ENCODE measurements at places on chromosomes 2 and 18.

GRCh38 chr2:27822049-27822448 is 50.5 kb downstream of the MRPL33 start:
- DNase-seq: no peak

GRCh38 chr2:127590386-127591190 is 55.1 kb downstream of the MYO7B start:
- no peak for DNase-seq

DNA sequence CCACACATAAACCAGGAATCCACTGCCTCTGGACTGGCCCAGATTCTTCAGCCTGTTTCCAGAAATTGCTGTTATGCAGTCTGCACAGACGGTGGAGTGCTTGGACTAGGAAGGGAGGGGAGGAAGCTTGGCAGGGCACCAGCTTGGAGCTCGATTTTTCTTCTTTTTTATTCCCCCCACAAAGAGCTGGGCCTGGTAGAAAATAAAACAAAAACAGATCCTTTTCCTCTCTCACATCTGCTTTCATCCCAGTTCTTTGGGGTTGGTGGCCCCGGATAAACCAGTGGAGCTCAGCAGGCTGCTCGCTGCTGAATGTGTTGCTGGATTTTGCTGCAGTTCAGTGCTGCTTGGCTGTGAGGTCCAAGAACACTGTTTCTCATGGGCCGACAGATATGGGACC is 16.0 kb downstream of the LRRTM1 start:
- no peak for DNase-seq

DNA sequence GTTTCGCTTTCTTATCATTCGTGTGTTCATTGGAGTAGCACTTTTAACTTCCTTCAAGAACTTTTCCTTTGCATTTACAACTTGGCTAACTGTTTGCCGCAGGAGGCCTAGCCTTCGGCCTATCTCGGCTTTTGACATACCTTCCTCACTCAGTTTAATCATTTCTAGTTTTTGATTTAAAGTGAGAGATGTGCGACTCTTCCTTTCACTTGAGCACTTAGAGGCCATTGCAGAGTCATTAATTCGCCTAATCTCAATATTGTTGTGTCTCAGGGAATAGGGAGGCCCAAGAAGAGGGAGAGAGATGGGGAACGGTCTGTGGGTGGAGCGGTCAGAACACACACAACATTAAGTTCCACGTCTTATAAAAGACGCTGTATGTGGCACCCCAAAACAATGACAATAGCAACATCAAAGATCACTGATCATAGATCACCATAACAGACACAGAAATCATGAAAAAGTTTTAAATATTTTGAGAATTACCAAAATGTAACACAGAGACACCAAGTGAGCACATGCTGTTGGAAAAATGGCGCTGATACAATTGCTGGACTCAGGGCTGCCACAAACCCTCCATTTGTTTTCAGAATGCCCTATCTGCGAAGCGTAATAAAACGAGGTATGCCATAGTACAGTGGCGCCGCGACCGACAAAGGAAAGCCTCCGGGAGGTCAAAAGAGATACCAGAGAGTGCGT is 553 bp downstream of the TIGD1 start:
- DNase-seq: no peak

DNA sequence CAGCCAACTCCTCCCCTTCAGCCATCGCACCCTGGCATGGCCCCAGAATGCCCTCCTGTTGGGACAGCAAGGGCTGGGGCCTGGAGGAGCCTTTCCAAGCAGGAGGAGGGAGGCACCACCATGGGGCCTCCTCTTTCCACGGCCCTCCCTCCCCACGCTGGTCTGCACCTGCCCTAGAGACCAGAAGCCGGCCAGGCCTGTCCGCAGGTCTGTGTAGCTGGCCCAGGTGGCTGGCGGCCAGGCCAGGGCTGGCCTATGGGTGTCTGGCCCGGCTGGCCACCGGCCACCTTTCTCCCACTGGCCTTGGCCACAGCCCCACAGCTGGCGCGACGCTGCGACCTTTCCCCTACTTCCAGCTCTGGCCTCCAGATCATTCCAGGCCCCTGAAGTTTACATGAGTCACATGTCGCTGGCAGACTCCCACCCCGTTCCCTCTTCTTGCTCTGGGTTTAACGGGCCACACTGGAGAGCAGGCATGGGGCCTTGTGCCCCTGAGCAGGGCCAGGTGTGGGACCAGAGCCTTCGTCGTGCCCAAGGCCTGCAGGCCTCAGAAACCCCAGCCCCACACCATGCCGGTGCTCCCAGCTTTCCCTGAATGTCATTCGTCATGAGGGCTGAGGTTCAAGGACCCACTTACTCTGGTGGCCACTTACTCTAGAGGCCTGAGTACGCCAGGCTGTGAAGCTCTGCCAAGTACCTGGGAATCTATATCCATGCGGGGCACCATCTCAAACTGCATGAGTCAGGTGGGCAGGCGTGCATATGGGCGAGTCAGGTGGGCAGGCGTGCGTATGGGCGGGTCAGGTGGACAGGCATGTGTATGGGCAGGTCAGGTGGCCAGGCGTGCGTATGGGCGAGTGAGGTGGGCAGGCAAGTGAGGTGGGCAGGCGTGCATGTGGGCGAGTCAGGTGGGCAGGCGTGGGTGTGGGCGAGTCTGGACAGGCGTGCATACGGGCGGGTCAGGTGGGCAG is 33.3 kb upstream of the KLF11 start:
- DNase-seq: no peak

- no peak for DNase-seq
Measured at GRCh38 chr2:74878551-74878950, 44.6 kb downstream of the HK2 start.

- no peak for DNase-seq
Measured at GRCh38 chr2:126600742-126601141, 55.2 kb upstream of the GYPC start.

GRCh38 chr2:199458009-199458805 is 468 bp upstream of the SATB2 start:
- peak; percentile 87 for DNase-seq

DNA sequence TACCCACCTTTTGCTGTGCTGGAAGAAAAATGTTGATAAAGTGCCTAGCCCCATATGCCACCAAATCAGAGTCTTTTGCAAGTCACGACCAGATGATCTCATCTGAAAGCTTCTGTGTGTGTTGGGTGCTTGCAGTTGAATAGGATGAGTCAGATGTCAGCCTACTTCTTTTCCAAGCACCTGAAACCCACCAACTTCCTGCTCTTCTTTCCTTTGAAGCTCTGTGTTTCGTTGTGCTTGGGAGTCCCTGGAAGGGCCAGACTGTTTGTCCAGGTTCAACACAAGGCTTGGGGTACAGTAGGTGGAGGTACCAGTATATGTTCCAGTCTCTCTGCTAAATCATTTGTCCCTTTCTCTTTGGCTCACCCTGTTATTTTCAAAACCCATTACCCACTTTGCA is 36.8 kb upstream of the LCLAT1 start:
- no peak for DNase-seq

GRCh38 chr2:217929272-217929671 is 73.5 kb downstream of the TNS1 start:
- DNase-seq: no peak

DNA sequence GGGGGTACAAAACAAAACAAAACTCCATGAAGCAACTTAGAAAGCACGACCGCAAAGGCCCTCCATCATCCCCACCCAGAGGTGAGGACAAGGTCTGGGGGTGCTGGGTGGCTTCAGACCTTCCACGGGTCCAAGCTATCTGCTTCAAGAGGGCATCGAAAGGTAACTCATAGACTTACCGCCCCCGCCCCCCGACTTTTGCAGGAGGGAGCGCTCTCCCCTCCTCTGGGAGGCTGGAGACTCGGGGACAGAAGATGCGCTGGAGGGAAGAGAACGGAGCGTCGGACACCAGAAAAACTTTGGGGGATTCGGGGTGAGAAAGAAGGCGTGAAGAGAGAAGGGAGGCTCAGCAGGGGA is 300 bp upstream of the STON1 start:
- no peak for DNase-seq

DNA sequence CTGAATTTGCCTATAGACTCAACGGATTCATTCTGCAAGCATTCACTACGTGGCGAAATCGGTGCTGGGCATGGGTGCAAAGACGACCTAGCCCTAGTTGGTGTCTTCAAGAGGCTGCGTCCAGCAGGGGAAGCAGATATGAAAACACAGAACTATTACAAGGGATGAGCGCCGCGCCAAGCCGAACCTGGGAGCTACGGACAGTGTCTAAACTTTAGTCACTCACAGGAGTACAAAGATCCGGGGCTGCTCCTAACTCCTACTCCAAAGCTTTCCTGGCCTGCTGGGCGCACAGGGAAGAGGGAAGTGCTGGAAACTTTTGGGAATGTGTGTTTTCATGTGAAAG is 732 bp upstream of the ANXA4 start:
- no peak for DNase-seq

DNA sequence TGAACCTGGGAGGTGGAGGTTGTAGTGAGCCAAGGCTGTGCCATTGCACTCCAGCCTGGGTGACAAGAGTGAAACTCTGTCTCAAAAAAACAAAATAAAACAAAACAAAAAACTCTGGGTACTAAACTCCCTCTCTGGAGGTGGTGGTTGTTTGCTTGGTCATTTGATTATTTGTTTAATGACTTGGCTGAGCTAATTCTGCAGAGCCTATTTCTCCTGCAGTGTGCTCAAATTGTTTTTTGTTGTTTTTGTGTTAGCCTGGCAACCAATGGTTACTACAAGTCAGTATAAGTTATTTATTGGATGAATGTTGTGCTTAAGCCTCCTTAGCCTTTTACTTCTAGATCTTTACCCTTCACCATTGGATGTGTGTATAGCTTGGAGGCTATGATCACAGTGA is 387.5 kb downstream of the ADCYAP1 start:
- DNase-seq: no peak

GRCh38 chr2:18721038-18721922 is 131.9 kb upstream of the NT5C1B start:
- DNase-seq: no peak

All from NCI-H345 (cell line).